ELF-1 (cell line): ENCODE measurements at places on chromosomes 3 and 15.

GRCh38 chr3:23984934-23985333 lies 39.8 kb downstream of the NR1D2 start:
- DNase-seq, result no peak

DNA sequence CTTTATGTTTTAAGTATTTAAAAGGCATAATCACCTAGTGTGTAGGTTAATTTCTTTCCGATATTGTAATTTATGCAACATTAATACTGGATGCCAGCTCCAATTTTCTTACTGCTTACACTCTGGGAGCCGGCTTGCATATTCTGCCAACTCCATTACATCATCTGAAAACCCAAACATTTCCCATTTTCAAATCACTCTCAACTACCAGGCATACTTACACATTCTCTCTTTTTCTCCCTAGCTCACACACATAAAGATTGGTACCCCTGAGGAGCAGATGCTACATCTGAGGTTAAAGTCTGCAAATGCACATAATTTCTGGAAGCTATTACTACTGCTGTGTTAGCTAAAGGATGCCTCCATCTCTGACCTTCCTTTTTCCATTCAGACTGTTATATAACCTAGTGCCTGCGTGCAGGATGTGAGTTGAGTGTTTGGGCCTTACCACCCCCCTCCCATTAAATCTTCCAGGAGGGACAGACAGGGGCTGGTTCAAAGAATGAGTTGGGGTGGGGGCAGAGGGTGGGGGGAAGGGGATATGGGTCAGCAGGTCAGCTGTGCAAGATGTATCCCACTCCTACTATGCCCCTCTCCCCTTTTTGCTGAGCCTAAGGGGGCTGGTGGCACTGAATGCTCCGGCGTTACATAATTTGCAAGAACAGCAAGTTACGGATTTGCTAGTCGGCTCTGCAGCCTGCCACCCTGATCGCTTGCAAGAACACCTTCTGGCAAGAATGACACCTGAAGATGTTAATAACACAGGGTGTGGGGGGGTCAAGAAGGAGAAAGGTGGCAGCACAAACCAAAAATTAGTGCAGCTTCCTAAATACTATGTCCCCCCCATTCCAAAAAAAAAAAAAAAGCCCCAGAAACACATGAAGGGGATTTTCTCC lies 2.5 kb downstream of the RORA start:
- no peak for DNase-seq

- peak; percentile 64 for DNase-seq
Measured at GRCh38 chr3:157532529-157533297, 29.5 kb upstream of the VEPH1 start.

DNA sequence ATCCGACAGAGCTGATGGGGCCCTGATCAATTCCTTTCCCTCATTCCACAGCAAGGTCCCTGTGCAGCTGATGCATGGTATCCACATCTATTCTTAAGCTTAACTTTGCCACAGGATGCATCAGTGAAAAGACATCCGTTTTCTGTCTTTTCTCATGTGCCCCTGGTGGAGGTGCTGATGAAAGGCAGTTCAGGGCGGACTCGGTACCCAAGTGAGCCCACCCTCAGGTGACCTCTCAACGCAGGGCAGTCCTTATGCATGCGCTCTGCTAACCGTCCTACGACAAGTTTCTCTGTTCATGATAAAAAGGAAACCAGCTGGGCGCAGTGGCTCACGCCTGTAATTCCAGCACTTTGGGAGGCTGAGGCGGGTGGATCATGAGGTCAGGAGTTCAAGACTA lies 251.4 kb downstream of the ADAMTS17 start:
- no peak for DNase-seq

GRCh38 chr3:140541975-140542653 lies 135.8 kb upstream of the TRIM42 start:
- no peak for DNase-seq

- DNase-seq, result no peak
Measured at GRCh38 chr3:176987901-176988650, 209.2 kb downstream of the TBL1XR1 start.

DNA sequence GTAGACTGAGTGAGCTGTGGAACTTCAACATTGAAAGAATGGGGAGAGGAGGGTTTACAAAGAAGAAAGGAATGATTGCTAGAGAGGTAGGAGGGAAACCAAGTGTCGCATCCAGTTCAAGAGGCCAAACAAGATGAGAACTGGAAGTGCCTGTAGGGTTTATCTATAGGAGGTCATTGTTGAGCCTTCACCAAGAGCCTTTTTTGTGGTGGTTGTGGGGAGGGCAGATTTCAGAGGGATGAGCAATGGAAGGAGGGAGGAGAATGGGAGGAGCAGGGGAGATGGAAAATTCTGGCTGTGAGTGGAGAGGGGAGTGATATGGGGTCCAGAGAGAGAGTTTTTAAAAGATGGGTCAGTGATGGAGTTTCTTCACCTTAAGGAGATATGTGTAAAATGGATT lies 8.5 kb downstream of the PDIA5 start:
- no peak for DNase-seq

DNA sequence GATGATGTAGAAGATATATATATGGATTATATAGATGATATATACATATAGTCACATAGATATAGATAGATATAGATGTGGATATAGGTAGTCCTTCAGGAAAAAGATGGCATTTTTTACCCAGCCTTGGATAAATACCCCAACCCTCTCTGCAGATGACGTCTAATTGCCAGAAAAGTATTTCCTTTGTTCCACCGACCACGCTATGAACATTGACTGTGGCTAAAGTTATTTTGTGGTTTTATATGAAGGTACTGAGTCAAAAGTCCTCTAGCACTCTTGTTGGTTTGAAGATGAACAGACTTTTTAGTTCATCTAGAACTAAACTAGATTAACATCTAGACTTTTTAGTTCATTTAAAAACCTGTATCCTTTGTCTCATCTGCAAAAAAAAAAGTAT lies 207.7 kb downstream of the PLOD2 start:
- no peak for DNase-seq

DNA sequence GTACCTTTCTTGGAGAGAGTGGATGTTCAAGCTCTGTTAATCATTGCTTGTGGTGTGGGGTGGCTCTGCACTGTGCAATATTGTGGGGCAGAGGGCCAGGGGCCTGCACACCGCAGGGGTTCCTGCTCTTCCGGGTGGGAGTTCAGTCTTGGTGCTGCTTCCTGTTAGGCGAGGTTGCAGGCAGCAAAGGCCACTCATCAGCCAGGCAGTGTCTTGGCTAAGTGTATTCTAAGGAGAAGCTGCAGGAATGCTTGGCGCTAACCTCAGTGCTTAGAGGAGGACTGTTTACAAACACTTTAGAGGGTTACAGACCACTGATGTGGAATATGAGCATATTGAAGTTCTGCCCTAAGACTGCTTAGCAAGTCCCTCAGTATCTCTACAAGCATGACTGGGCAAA lies 81.7 kb downstream of the CEP63 start:
- no peak for DNase-seq

- DNase-seq, result peak; percentile 52
Measured at GRCh38 chr15:101481381-101481705, 8.2 kb downstream of the PCSK6 start.

DNA sequence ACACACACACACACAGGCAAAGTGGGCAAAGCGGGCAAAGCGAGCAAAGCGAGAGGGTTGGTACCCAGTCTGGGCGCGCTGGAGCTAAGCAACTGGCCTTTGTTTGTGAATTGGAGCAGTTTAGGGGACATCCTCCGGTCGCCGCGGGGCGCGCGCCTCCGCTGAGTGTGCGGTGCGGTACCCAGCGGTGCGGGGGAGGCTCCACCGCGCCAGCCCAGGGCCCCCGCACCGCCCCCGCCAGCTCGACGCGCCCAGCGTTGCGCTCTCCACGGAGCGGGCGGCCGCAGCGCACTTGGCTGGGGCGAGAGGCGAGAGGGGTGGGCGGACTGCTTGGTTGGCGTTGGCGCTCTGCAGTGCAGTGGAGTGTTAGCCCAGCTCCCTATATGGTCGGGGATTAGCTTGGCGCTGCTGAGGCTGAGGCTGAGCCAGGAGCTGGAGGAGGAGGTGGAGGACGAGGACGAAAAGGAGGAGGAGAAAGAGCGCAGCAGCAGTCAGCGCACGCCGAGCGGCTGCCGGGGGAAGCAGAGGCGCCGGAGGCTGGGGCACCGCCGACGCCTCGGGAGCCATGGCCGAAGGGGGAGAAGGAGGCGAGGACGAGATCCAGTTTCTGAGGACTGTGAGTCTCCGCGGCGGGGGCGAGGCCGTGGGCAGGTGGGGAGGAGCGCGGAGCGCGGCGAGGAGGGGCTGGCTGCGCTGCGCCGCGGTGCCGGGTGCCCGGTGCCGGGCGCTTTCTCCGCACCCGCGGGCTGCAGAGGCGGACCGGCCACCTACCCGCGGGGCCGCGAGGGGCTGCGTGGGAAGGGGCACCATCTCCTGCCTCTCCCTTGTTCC lies at the start of gene RYR3:
Gene RYR3 (plus strand): TSS at position 487 of the 831 bp plus-strand sequence. CDS start 79 bp downstream, at position 566.
- peak; percentile 82 for DNase-seq

- peak; percentile 60 for DNase-seq
Measured at GRCh38 chr15:72285927-72286516, 13.7 kb upstream of the PARP6 start.

DNA sequence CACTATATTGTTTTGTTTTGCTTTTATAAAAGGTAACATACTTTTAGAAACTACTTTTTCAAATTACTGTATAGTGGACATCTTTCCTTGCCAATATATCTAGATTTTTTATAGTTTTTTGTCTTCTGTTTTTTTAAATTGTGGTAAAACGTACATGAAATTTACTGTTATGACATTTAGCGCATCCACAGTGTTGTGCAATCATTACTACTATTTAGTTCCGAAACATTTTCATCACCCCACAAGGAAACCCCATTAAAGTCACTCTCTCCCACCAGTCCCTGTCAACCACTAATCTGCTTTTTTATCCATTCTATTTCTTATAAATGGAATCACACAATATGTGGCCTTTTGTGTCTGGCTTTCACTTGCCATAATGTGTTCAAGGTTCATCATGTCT lies 54.8 kb downstream of the TMEM266 start:
- DNase-seq, result no peak
